ENCODE measurements at places on chromosomes 5 and 9.

GRCh38 chr5:143801252-143801939 is 10.6 kb upstream of the HMHB1 start:
- DNase-seq, result no peak

DNA sequence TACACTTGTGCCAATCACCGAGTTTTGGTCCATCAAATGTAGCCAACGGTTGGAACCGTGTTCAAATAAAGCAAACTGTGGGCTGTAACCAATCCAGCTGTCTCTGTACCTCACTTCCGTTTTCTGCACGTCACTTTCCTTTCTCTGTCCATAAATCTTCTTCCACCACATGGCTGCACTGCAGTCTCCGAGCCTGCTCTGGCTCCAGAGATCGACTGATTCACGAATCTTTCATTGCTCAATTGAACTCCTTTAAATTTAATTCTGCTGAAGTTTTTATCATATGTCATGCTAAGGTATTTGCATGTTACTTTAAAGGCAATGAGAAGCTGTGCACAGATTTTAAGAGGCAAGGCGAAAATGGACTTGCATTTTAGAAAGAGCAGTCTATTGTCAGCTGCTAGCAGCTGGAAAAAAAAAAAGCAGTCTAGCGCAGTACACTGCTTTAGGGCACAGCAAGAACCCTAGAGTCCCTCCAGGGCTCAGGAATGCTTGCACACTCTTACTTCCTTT is 13.2 kb downstream of the TTC39B start:
- no peak for DNase-seq

GRCh38 chr5:96687080-96687479 is 24.9 kb downstream of the CAST start:
- no peak for DNase-seq

DNA sequence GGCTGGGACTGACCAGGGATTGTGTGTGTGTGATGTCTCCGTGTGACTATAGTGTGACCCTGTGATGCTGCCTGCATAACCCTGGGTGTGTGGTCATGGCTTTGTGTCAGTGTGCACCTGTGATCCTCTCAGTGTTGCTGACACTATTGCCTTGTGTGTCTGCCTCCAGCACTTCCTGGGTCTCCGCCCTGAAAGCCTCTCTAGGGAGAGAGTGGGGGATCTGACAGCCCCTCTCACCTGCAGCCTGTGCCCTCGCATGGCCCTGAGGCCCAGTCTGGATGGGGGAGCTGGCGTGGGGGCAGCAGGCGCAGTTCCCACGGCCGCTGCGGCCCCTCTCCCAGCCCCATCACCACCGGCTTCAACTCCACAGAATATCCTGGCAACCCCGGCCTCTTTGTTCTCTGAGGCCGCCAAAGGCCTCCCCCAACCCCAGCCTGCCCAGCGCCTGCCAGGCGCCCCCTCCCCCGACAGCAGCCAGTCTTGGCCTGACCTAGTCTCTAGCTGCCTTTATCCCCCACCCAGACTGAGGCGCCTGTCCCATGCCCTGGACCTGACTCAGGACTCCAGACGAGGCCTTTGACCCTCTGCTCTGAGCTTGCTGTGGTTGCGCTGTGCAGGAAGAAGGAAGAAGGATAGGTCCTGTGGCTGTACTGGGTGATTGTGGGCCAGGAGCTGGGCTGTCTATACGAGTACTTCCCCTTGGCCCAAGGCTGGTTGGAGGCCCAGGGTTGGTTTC is 38.7 kb downstream of the CXXC5 start:
- no peak for DNase-seq

DNA sequence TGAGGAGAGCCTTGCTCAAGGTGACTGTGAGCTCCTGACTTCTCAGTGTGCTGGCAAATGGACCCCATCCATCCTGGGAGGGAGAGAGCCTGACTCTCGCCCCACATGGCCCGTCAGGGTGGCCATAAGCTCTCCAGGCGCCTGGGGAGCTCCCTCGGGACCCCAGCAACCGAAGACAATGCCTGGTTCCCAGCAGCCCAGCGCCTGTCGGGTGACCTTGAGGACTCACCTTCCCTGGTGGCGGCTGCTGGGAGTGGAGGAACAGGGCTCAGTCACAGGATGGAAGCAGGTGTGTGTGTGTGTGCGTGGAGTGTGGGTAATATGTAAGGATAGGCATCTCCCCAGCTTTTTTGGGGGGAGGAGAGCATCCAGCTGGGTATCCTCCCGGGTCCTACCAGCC is 190.3 kb downstream of the MELK start:
- no peak for DNase-seq

- DNase-seq, result no peak
These were observed 36.7 kb upstream of the TIFAB start for GRCh38 chr5:135488727-135489465.

GRCh38 chr5:1794901-1795290 is 4.7 kb downstream of the MRPL36 start:
- no peak for DNase-seq

DNA sequence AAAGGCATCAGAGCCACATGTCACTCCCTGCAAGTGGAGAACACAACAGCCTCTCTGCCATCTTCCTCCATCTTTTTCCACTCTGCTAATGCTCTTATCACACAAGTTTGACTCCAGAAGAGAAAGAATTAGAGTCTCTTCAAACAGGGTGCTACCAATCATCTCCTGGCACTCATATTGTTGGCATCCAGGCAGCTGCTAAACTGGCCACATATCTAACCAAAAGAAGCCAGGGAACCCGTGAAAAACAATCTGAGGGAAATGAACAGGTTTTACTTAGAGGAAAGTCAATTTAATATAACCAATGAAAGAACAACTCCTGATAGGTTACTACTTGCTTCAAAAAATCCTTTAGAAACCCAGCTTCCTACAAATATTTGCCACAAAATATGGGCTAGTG is 117.2 kb downstream of the SLC25A46 start:
- DNase-seq, result no peak

- DNase-seq, result no peak
These were observed 161.3 kb upstream of the IRX4 start for GRCh38 chr5:2044041-2044440.

- DNase-seq, result no peak
These were observed 744 bp upstream of the PPP2CA start for GRCh38 chr5:134226441-134227192.

- no peak for DNase-seq
These were observed 1.3 kb downstream of the RAB14 start for GRCh38 chr9:121200356-121200755.

- DNase-seq, result no peak
These were observed 143.8 kb downstream of the MELK start for GRCh38 chr9:36716496-36716895.

DNA sequence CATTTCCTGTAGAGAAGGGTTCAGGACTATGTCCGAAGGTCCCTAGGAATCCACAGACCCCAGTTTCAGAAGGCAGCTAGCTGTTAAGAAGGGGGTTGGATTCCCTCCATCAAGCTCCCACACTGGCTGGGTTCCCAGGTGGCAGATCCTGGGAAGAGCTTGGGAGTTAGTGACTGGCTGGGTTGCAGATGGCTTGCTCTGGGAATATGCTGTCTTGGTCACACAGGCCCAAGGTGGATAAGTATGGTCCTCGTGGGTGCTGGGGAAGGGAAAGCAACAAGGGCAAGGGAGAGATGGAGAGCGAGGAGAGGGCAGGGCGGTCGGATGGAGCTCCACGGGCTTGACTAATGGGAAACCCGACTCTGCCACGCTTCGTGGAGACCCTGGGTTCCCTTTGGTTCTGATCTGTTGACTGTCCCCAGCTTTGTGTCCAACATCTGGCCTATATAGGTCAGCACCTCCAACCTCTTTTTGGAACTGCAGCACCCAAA is 17.4 kb downstream of the SH3PXD2B start:
- no peak for DNase-seq

DNA sequence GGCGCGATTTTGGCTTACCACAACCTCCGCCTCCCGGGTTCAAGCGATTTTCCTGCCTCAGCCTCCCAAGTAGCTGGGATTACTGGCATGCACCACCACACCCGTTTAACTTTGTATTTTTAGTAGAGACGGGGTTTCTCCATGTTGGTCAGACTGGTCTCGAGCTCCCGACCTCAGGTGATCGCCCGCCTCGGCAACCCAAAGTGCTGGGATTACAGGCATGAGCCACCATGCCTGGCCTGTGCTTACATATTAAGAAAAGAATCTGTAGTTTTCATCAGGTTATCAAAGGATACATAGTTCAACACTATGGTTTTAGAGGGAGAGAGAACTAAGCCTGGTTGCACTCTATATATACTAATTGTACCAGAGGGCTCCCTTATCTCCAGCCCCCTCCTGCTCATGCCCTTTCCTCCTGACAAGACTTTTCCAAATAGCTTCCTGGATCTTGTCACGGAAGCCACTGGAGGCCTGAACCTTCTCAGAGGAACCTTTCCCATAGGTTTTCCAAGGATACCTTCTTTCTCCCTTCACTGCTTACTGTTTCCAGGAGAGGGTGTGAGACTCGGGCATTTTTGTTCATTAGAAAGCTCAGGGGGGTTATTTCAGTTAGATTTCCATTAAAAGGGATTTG is 53.1 kb downstream of the SLC44A1 start:
- no peak for DNase-seq

- no peak for DNase-seq
These were observed 36.0 kb upstream of the IL7R start for GRCh38 chr5:35820735-35821134.
